ENCODE measurements at places on chromosomes 3 and 15.

DNA sequence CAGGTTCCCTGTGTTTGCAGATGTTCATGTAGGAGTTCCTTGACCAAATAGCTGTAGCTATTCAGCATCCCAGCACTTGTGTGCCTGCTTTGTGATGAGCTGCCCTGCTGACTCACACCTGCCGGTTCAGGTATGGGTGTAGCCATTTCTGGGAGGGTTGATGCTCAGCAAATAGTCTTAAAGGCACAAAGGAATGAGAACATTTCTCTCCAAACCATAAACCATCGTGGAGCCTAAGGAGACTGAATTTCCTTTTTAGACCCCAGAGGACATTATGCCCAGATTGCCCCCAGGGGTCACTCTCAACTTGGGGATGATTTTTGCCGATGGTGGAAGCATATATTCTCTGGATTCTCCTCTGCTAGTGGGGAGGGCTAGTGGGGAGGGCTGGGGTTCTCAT lies 80.6 kb downstream of the ADAMTSL3 start:
- no peak for DNase-seq

GRCh38 chr3:149542375-149543312 lies 68.1 kb downstream of the TM4SF4 start:
- no peak for DNase-seq

- DNase-seq: no peak
Observed at GRCh38 chr15:25670025-25670554, 193.0 kb downstream of the ATP10A start.

- no peak for DNase-seq
Observed at GRCh38 chr3:77254967-77255831, 215.3 kb downstream of the ROBO2 start.

DNA sequence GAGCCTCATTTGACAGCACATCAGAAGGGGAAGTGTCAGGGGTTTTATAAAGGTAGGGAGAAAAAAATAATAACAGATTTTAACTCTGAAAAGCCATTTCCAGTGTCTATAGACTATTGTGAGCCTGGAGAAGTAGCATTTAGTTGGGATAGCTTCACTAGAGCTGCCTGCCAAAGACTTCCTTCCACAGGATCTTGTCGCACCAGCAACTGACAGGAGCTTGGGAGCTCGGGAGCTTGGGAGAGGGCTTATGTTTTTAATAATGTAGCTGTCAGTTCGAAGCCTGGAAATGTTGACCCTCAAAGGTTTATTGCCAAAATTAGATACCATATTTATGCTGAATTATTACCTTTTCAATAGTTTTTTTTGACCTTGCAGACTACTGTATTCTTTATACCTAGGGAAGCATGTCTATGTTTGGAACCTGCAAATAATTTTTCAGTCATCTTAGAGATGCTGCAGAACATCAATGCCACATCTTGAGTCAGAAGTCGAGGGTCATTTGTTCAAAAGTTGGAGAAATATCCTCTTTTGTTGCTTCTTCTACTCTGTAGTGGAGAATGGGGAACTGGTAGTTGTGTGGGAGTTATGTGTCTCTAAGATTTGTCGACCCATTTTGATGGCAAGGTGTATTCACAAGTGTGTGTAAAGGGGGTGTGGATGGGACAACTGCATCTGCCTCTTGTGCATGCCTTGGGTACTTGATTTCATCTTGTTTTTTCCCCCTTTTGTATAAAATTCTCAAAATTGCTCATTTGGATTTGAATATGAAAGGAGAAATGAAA lies 41.7 kb downstream of the ARPP21 start:
- no peak for DNase-seq

DNA sequence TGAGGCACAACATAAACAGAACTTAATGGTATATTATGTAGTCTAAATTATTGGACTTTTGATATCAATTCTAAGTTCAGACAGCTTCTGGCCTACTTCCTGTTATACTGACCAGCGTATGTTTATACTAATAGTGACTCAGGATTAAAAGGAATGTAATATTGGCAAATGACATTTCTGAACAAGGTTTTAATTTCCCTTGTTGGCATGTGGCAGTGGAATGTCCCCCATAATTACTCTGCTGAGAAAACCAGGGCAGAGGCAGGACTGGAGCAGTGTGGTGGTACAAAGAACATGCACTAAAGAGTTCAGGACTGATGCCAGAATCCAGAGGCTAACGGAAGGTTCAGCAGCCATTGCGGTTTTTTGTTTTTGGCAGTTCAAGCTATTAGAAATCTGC lies 184.0 kb downstream of the KCNAB1 start:
- no peak for DNase-seq
